A172 (cell line): ENCODE measurements at places on chromosomes 6 and 20. TPM values are rescaled to one million over a fixed set of nuclear protein-coding genes. Genes with fewer than 3 reads are reported as not detected.

DNA sequence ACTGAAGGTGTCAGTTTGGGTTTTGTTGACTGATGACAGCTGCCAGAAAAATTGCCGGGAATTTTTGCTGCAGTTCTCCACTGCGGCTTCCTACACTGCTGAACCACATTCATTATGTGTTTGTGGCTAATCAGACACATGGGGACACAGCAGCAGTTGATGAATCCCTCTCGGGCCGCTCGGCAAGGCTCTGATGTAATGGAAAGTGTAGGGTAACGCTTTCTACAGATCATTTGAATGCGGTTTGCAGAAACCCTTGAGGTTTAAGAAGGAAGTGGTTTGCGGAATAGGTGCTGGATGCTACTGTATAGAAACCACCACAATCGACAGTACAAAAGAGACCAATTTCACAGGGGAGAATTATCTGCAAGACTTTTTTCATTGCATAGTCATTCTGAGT, 138.7 kb upstream of the SASH1 start:
- DNase-seq, result peak; percentile 88

PPARD gene
- total RNA-seq, result 6.0 and 7.2 TPM in 2 replicates

ZSCAN12 gene
- total RNA-seq, result 5.3 and 7.3 TPM in 2 replicates

- no peak for DNase-seq
Observed at GRCh38 chr20:23358923-23359593, 2.9 kb upstream of the GZF1 start.

SLC29A1 gene
- total RNA-seq, result 24.7 and 26.2 TPM in 2 replicates

PRDM13 gene
- total RNA-seq, result not detected in 2 replicates

- no peak for DNase-seq
Observed at GRCh38 chr6:131843768-131844167, 35.9 kb downstream of the ENPP1 start.

DNA sequence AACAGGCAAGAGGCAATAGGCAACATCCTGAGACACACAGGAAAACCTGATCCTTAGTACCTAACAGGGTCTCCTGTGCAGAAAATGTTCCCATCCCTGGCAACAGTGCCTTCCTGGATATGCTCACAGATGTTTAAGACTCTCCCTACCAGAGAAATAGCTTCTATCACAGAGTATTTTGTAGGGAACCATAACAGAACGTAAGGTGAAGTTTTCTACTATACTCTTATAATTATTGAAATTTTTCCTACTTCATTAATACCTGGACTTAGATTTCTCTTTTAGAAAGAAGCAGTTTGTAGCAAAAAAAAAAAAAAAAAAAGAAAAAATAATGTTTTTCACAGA, 33.5 kb upstream of the LGSN start:
- DNase-seq, result no peak

DNA sequence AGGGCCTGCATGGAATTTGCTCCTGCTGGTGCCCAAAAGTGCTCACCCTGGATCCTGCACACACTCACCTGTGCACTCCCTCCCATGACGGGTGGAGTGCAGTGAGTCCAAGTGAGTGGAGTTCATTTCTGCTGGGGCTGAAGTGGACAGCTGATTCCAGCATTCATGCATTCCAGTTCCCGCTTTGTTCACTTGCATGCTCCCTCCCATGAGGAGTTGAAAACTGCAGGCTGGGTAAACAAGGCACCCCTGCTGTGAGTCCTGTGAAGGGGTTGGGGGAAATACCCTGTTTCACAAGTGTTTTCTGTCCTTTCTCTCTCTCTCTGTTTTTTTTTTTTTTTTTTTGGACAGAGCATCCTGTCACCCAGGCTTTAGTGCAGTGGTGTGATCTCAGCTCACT, 454.1 kb upstream of the NOX3 start:
- no peak for DNase-seq

GRCh38 chr20:17501701-17502100, 29.5 kb downstream of the BFSP1 start:
- DNase-seq, result no peak

DNA sequence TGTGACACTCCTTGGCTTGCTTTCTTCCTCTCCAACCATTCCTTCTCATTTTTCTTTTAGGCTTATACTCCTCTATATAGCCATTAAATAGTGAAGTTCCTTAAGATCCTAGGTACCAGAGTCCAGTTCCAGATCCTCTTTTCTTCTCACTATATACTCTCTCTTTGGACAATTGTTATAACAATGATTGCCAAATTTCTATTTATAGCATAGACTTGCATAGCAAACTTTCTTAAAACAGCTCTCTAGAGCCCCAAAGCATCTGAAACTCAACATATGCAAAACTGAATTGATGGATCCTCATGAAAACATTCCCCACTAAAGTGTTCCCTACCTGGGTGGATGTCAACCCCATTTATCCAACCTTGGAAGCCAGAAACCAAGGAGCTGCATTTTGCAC, 13.4 kb downstream of the PHIP start:
- DNase-seq, result no peak

GRCh38 chr6:71473926-71474325, 185.3 kb downstream of the OGFRL1 start:
- peak; percentile 88 for DNase-seq

GRCh38 chr6:4368649-4369048, 233.3 kb upstream of the ECI2 start:
- no peak for DNase-seq

GRCh38 chr6:20800229-20800628, 266.0 kb downstream of the CDKAL1 start:
- no peak for DNase-seq

HLA-G gene
- not detected in 2 replicates for total RNA-seq

DNA sequence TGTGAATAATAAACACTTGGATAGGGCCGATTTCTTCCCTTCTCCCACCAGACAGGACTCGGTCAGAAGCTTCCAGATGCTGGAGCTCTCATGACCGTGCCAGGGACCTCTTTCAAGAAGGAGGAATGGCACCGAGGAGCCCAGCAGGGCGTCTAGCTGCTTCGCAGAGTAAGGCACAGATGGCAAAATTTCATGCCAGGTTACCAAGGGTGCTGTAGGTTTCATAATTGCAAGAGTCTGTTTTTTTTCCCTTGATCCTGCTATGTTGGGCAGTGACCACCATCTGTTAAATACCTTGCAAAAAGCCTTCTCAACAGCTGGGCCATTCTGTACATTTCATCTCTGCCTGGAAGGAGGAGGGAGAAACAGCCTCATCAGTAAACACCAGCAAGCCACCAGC, 111.8 kb downstream of the EDN3 start:
- no peak for DNase-seq

ELOVL2 gene
- 9.4 and 10.5 TPM in 2 replicates for total RNA-seq

SLC23A2 gene
- total RNA-seq, result 22.9 and 25.6 TPM in 2 replicates

DNA sequence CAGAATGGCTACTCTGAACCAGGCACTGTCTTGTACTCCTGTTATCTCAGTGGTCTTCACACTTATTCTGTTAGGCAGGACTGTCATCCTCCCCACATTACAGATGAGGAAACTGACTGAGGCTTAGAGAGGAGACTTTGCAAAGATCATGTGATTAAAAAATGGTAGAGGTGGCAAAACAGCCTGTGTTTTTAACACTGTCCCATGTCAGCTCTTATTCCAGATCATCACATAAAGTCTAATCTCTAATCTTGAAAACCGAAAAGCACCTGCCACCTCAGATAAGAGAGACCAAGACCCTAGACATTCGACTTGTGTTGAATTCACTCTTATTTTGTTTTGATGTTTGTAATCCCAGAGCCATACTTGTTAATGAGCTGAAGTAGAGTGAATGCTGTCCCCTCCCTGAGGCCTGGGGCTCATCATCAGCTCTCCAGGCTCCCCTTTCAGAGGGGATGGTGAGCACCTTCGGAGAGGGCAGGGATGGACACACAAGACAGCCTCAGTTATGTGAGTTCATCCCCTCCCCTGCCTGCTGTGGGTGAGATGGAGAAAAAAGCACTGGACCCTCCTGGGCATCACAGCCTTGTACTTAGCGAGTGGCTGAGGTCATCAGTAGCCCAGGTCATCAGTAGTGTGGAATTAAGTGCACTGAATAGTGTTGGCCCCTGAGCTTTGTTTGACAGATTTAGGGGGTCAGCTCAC, 30.6 kb downstream of the MTHFD1L start:
- no peak for DNase-seq

THBS2 gene
- total RNA-seq, result 137 and 151 TPM in 2 replicates

GRCh38 chr6:112249489-112249888, 4.9 kb downstream of the LAMA4 start:
- no peak for DNase-seq

GRCh38 chr20:58655328-58656107, 4.4 kb downstream of the STX16 start:
- DNase-seq, result no peak

- peak; percentile 25 for DNase-seq
Observed at GRCh38 chr6:166693880-166694279, 66.8 kb upstream of the RPS6KA2 start.

DNA sequence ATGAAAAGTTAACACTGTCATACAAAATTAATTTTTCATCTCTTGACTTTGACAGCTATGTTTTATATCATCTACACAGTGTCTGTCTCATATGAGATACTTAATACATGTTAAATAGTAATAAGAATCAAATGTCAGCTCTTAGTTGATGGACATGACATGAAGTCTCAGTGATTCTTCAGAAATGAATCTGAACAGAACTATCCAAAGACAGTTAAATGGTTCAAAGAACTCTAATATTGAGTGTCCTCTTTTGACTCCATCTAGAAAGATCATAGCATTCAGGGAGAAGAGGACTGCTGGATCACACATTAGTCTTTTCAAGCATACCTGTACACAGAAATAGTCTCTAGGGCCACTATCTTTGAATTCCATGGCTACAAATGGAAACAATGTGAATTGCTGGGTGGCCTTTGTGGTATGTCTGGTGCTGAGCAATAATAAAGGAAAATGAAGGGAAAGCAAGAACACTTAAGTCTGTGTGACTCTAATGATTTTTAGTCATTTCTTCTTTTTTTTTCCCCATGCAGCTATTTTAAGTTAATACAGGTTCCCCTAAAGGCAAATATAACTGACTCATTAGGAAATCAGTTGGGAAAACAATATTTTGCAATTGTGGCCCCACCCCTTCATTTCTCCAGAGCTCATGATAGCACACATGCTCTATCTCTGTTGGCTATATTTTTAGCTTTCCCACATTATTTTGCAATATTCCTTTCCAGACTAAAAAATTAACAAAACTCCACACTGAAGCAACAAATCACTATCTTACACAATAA, 367.5 kb downstream of the GRIK2 start:
- no peak for DNase-seq

DNA sequence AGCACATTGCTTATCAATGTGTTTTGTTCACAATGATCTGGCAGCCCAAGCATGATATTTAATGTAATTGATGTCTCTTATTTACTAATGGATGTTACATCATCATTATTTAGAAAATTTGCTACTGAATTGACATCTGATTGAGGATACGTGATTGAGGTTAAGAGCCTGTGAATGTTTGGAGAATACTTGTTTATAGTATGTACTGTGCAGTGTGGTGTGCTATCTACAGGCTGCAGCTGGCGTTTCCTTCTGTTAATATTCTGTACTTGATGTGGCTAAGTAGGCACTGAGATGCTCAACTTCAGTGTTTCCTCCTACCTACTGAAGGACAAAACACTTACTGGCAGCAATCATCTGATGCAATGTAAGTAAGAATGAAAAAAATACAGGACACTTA, 709.6 kb upstream of the FLRT3 start:
- DNase-seq, result no peak

WFDC6 gene
- not detected in 2 replicates for total RNA-seq

GRM1 gene
- total RNA-seq, result 0.10 TPM in 1 of 2 replicates, not detected in the other

CNR1 gene
- total RNA-seq, result not detected in 2 replicates

MBOAT1 gene
- 6.2 and 10.3 TPM in 2 replicates for total RNA-seq

DNA sequence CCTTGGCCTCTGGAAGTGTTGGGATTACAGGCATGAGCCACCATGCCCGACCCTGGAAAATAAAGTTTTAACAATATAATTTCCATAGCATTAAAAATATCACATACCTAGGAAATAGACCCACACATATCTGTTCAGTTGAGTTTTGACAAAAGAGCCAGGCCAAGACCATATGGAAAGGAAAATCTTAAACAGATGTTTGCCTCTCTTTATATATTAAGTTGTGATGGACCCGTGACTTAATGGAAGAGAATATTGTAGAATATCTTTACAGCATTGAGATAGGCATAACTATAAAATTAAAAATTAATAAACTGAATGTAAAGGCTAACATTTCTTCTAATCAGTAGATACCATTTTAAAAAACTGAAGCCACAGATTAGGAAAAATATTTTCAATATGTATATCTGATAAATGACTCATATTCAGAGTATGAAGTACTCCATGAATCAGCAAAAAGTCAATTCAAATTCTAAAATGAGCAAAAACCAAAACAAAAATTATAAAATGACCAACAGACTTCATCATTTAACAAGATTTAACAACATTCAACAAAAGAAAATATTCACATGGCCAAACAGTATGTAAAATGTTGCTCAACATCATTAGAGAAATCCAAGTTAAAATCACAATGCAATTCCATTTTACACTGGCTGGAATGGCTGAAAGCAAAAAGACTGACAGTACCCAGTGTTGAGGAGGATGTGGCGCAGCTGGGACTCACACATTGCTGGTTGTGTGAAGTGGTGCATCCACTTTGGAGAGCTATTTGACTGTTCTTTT, 43.3 kb downstream of the GTF2H5 start:
- no peak for DNase-seq

CST7 gene
- not detected in 2 replicates for total RNA-seq

SRMS gene
- total RNA-seq, result not detected in 2 replicates

BACH2 gene
- 0.03 and 0.65 TPM in 2 replicates for total RNA-seq

DNA sequence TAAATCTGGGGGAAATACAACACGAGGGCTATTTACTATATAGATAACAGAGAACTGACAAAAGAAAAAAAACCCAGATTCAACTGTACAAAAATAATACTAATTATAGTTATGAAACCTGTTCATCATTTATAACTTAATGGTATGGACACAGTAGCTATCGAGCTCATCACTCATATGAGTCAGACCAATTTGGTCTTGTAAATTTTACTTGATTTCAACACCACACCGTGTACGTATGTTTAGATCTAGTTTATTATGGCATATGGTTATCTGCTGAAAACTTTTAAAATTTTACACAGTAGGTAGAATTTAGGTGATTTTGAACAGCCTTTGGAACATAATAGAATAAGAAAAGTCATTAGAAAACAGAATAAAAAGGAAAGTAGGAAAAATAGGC, 5.5 kb downstream of the MYLK4 start:
- DNase-seq, result no peak

DNA sequence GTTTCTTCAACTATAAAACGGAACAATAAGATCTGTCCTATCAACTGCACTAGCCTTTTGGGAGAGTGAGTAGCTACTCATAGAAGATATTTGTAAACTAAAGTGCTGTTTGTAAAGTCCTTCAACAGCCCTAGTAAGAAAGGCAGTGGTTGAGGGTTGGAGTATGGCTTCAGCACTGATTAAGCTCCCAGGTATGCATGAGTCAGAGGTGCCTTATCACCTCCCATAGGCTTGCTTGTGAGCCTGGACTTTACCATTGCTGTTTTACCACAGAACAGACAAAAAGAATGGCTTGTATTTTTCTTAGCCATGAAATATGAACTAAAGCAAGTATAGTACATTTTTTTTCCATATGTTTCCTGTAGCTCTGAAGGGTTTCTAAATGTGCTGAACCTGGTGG, 44.1 kb downstream of the SAMD3 start:
- DNase-seq, result peak; percentile 94

CGA gene
- total RNA-seq, result not detected in 2 replicates

PPP1R3G gene
- 0.22 and 1.5 TPM in 2 replicates for total RNA-seq

- DNase-seq, result no peak
Observed at GRCh38 chr6:8674126-8674525, 238.8 kb upstream of the SLC35B3 start.
